Cerebellar nuclear complex (tissue), 1 donor: ENCODE measurements at places on chromosomes 16 and 17.

- DNase-seq, result no peak
Observed at GRCh38 chr16:68197250-68197649, 38.7 kb downstream of the ESRP2 start.

- DNase-seq, result no peak
Observed at GRCh38 chr16:83651871-83652270, 155.9 kb upstream of the HSBP1 start.

GRCh38 chr16:27805828-27806351 is 255.9 kb downstream of the KATNIP start:
- no peak for DNase-seq

GRCh38 chr17:78338486-78339259 is 21.2 kb downstream of the SOCS3 start:
- DNase-seq, result no peak

DNA sequence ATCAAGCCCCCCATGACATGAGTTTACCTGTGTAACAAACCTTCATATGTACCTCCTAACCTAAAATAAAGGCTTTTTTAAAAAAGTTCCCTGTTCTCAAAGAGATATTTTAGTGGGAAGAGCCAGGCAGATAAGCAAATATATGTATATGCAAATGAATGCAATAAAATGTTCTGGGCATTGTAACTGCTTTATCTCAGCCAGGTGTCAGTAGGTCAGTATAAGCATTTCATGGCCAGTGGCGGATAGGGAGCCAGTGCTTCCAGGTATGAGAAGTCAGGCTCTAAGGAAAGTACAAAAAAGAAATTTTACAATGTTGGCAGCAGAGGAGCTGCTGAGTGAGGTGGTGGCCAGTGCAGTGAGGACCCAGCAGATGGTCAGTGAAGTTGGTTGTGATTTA is 53.9 kb downstream of the TNRC6C start:
- no peak for DNase-seq

DNA sequence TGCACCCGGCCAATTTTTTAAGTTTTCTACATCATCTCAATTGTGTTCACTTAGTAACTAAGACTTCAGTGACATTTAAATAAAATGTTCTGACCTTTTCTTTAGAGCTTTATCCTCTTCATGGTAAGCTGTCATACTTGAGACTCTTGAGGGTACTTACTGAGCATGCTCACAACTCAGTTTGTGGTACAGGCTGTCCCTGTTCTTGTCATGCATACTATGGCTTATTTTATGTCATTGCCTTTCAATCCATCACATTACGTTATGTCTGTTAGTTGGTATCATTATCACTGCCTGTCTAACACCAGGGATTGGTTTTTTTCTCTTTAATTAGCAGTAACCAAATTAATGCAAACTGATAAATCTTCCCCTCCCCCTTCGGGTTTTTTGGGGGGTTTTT is 41.9 kb upstream of the RHBDL3 start:
- DNase-seq, result no peak

- DNase-seq, result no peak
Observed at GRCh38 chr16:85770741-85771140, 19.8 kb upstream of the C16orf74 start.

GRCh38 chr17:63998721-63999679 is 849 bp downstream of the PRR29 start:
- DNase-seq, result no peak

DNA sequence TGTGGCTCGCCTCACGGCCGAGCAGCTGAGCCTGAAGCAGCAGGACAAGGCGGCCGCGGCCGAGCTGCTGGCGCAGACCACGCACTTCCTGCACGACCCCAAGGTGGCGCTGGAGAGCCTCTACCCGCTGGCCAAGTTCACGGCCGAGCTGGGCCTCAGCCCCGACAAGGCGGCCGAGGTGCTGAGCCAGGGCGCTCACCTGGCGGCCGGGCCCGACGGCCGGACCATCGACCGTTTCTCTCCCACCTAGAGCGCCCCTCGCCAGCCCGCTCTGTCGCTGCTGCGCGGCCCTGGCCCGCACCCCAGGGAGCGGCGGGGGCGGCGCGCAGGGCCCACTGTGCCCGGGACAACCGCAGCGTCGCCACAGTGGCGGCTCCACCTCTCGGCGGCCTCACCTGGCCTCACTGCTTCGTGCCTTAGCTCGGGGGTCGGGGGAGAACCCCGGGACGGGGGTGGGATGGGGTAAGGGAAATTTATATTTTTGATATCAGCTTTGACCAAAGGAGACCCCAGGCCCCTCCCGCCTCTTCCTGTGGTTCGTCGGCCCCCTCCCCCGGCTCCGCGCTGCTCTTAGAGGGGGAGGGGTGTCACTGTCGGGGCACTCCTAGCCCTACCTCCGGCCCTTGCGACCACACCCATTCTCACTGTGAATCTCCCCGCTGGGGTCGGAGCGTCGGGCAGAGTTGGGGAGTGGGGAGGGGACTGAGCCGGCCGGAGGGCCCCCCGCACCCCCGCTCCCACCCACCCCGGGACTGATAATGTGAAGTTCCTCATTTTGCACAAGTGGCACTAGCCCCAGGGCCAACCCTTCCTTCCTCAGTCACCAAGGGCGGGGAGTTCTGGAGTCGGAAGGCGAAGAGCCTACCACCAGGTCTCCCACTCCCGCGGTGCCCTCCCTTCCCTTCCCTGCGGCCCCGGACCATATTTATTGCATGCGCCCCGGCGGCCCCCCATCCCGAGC is 4.0 kb downstream of the HIC1 start:
- DNase-seq, result no peak

GRCh38 chr17:32806646-32807045 is 70.3 kb downstream of the MYO1D start:
- no peak for DNase-seq

GRCh38 chr17:73722165-73722564 is 77.9 kb upstream of the SDK2 start:
- DNase-seq, result no peak

DNA sequence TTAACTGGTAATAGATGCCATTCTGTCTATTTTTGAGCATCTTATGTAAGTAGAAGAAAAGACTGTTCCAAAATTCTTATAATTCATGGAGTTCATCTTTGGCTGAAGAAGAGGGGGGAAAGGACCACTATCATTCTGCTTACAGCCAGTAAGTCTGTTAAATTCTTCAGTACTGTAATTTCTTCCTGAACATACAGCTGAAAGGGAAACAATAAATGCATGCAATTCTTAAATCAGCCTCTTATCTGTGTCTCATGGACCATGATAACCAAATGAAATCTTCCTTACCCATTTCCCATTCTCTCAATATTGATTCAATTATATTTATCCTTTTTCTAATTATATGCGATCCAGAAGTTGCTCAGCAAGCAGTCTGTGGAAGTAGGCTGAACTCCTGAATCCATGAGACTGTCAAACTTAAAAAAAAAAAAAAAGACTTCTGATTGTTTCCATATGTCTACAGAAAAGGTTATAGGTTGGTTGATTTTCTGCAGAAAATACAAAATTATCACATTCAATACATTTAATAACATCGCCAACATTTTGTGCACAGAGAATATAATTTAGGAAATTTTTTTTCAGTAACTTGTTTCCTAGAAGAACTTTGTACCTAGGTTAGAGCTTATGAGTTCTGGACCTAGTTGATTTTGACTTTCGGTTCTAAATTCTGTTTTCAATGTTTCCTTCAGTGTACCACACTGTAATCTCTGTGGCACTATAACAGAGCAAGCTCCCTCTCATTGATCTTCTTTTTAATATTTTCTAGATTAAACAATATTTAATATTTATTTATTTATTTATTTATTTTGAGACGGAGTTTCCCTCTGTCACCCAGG is 1.2 kb upstream of the ABCA9 start:
- no peak for DNase-seq

- DNase-seq, result no peak
Observed at GRCh38 chr17:76106703-76107102, 3.1 kb upstream of the EXOC7 start.

DNA sequence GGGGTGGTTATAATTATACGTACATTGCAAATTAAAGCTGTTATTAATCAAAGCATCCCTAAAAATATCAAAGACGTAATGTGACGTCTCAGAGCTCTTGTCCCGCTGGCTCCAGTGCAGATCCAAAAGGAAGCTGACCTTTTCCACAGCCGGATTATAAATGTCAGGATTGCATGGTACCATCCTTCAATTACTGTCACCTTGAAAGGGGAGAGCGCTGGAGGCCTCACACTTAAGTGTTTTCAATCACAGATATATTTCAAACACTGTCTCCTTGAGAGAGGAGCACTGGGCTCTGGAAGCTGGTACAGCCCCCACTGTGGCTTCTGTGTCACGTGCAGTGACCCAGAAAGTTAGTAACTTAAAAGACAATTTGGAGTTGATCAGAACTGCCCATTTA is 94.2 kb downstream of the AIPL1 start:
- DNase-seq, result no peak

- no peak for DNase-seq
Observed at GRCh38 chr17:34692920-34693319, 113.5 kb downstream of the TMEM132E start.

DNA sequence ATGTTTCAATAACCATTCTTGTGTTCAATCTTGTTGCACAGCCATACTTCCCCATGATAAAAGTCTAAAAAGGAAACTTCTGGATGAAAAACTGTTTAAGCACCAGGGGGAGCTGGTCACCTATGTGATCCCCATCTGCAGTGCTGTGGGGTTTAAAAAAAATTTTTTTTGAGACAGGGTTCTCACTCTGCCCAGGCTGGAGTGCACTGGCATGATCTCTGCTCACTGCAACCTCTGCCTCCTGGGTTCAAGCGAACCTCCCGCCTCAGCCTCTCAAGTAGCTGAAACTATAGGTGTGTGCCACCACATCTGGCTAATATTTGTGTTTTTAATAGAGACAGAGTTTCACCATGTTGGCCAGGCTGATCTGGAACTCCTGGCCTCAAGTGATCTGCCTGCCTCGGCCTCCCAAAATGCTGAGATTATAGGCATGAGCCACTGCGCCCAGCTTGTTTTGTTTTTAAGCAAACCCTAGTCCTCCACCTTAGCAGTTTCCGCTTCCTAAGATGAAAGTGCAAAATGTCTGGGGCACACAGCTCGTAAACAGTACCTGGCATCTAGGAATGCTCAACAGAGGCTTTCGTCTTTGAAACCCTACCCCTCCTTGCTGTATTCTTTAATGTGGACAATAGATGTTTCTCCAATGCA is 25.4 kb downstream of the DNAJA2 start:
- no peak for DNase-seq

GRCh38 chr16:49259330-49259729 is 22.3 kb downstream of the CBLN1 start:
- no peak for DNase-seq

- DNase-seq, result no peak
Observed at GRCh38 chr16:87582216-87582965, 19.9 kb upstream of the JPH3 start.

DNA sequence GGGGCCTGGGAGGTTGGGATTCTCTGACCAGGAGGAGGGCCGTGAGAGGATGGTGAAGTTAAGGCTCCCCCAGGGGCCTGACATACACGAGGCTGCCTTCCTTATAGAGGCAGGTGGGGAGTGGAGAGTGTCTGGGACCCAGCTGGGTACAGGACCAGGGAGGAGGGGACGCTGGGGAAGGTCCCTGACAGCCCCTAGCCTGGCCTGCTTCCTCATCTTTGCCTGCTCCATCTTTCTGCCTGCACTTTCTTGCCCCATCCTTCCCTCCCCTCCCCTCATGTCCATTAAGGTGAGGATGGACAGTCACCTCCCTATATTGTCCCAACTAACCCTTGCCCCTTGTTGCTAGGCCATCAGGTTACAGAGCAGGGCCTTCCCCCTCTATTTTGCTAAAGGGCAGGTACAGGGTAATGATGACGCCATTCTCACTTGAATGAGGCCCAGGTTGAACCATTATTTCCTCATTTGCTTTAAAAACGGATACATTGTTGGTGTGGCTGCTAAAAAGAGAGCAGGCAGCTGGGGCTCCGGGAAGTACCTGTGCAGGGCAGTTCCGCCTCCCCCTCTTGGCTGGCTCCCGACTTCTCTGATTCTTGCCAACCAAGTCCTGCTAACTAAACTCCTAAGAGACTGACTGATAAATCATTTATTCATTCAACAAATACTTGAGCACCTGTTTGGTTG is 1.3 kb downstream of the C17orf99 start:
- no peak for DNase-seq

- no peak for DNase-seq
Observed at GRCh38 chr16:65095906-65096305, 26.0 kb downstream of the CDH11 start.

GRCh38 chr17:77489893-77490255 is 349.1 kb downstream of the SEC14L1 start:
- no peak for DNase-seq

GRCh38 chr17:59331929-59332748 is 684 bp downstream of the YPEL2 start:
- no peak for DNase-seq

DNA sequence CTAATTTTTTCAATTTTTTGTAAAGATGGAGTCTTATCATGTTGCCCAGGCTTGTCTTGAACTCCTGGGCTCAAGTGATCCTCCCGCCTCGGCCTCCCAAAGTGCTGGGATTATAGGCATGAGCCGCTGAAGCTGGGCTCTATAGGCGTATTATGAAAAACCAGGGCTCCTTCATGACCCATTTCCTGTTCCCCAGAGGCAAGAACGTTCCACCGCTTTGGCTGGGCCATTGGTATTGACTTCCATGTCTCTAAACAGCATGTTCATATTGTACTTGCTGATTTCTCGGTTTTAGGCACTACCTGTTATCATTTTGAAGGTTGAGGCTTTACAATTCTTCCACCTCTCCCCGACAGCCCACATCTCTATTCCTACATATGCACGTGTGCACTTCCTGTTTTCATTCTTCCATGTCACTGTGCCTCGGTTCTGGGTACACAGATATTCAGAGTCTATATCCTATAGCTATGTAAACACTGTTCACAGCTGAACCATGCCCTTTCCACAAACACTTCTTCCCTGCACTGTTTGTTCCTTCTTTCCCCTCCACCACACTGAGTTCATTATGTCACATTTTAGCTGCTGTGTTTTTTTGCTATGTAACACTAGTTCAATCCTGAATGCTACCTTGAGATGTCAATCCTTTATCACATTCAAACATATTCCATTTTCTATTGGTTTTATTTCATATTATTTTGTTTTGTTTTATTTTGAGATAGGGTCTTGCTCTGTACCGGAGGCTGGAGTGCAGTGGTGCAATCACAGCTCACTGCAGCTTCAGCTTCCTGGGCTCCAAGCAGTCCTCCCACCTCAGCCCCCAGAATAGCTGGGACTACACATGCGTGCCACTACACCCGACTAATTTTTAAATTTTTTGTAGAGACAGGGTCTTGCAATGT is 16.8 kb upstream of the MAPK3 start:
- no peak for DNase-seq

DNA sequence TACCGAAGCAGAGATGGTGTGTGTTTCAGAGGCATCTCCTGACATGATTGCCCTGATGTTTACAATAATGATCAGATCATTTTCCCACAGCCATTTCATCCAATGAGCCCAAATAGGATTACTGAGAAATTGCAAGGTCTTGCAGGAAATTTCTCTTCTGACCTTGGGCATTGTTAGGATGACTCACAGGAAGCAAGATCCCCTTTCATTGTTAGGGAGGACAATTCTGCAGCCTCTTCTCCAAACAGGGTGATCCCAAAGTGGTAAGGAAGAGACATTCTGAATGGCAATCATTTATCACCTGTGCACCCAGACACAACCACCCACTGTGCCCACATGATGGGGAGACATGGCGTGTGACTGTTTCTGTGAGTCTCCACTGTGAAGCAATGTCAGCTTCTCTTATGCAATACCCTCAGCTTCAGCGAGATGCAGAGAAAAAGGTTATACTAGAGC is 306.7 kb upstream of the XYLT1 start:
- DNase-seq, result no peak
